HCEC 1CT (cell line): ENCODE measurements at places on chromosomes 12 and 14.

DNA sequence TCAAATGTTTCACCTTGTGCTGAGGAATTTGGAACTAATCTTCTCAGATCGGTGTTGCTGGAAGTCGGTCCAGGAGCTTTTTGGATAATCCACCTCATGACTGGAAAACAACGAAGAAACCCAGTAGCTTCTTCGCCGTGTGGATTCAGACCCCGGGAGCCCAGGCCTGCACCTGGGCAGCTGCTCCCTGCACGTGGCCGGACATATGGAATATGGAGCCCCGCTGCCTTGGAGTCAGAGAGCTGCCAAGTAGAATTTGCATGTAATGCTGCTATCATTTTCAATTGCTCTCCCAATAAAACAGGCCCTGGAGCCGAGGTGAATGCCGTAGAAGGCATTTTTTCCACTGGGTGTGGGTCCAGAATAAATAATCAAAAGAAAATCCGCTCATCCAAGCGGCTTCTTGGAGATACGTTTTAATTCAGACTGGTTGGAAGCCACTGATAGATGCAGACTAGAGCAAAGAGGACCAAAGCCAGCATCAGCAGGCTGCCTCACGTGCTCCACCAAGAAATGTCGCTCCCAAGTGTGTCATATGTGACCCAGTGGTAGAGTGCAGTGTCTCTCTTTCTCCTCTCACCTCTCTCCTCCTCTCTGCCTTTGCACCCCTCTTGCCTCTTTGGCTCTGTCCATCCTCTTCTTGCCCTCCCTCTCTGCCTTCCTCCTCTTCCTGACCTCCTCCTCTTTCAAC lies 115.3 kb downstream of the ZNF664 start:
- no peak for DNase-seq

GRCh38 chr12:122352394-122352793 lies 70.1 kb downstream of the CLIP1 start:
- DNase-seq = no peak

DNA sequence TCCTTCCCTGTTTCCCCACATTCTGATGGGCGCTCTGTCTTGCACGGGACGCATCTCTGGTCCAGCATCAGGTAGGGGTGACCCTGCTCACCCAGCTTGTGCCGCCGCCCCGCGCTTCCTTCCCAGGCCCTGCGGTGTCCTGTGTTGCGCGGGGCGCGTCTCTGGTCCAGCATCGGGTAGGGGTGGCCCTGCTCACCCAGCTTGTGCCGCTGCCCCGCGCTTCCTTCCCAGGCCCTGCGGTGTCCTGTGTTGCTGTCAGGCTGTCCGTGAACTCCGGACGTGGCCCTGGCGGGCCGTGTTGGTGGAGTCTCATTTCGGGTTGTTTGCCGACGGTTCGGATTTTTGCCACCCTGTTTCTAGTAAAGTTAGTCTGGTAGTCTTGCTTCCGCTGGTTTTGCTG lies 6.8 kb downstream of the FBRSL1 start:
- DNase-seq = no peak

- no peak for DNase-seq
Measured at GRCh38 chr12:97257726-97258125, 204.9 kb upstream of the RMST start.

- peak; percentile 30 for DNase-seq
Measured at GRCh38 chr14:85534458-85535293, 4.7 kb downstream of the FLRT2 start.
